ENCODE measurements at places on chromosomes 3 and 15. TPM values are rescaled to one million over a fixed set of nuclear protein-coding genes. Genes with fewer than 3 reads are reported as not detected.

AGTR1 gene
- total RNA-seq: 5.4 TPM

PRRT3 gene
- total RNA-seq: 8.2 TPM

CTXN2 gene
- not detected for total RNA-seq

CIP2A gene
- 3.3 TPM for total RNA-seq

LIPH gene
- total RNA-seq: not detected

WDR5B gene
- total RNA-seq: 2.4 TPM
